ENCODE measurements at places on chromosomes 5 and 9.

GRCh38 chr5:124649491-124650146 lies 96.8 kb downstream of the ZNF608 start:
- DNase-seq, result no peak

DNA sequence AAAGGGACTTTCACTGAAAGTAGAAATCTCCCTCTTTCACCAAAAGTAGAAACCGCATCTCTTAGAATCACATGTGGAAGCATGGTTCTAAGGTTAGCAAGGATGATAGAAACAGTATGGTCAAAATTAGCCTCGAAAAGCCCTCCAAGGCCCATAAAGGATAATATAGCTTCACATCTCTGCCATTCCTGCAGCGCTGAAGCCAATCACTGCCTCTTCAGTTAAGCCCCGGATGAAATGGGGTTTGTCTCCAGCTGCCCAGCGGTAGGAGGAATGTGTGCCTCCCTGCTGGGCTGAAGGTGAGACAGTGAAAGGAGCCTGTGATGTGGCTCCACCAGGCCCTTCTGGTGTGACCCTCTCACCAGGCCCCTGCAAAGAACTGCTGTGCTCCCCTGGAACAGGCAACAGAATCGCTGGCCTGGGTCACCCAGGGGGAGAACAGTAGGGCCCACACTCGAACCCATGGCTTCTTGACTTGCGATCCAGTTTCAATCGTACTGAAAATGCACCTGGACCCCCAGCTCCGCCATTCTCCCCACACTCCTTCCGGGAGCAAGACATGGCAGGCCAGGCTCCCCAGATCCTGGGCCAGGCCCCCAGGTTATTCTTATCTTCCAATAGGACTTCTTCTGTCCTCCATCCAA lies 47.2 kb downstream of the CAMK2A start:
- DNase-seq, result no peak

DNA sequence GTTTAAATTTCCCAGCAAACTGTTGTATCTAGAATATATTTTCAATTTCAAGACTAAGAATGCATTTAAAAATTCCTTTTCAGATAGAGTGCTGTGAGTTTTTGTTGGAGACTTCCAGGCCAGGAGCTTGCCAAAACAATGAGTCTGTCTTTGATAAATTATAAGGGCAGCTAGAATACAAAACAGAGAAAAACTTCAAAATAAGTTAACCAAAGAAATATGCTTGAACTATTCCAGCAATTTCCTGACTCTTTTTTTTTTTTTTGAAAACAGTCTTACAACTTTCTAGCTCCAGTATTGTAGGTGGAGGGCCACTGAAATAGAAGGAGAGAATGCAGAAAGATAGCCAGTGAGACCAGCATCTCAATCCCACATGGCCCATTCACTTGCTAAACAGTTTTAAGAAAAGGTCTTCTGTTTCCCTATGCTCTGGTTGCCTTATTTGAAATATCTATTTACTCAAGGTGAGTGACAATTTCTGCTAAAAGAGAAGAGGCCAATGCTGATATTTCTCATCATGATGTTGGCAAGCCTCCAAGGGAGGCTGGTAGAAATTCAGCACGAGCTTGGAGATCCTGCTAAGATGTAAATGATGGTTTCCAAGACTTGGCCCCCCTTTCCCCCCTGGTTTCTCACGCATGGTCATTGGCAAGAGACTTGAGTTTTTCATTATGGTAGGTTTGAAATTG lies 103.2 kb downstream of the USP20 start:
- DNase-seq, result no peak

- DNase-seq, result no peak
Observed at GRCh38 chr5:7991125-7991821, 122.3 kb downstream of the MTRR start.

- DNase-seq, result no peak
Observed at GRCh38 chr9:127712867-127713266, 2.6 kb downstream of the PTRH1 start.

- no peak for DNase-seq
Observed at GRCh38 chr5:64505769-64506566, at the start of gene RGS7BP. TSS of gene RGS7BP (plus strand) at chr5:64506015. CDS start at chr5:64506625, 610 bp downstream.

GRCh38 chr5:139904816-139905661 lies 109.4 kb downstream of the PSD2 start:
- no peak for DNase-seq

DNA sequence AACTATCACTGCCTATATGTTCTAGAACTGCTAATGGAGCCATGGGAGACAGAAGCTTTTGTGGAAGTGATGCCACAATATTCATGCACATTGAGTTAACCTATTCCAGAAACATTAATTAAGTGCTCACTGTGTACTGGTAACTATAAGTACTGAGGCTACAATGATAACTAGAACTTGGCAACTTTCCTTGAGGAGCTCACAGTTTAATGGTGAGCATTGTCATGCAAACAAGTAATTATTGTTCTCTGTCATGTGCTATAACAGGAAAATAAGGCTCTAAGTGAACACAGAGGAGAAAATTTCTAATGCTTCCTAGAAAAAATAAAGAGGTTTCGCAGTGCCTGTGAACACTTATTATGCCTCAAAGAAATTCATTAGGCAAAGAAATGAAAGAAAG lies 142.2 kb downstream of the BAAT start:
- DNase-seq, result no peak

DNA sequence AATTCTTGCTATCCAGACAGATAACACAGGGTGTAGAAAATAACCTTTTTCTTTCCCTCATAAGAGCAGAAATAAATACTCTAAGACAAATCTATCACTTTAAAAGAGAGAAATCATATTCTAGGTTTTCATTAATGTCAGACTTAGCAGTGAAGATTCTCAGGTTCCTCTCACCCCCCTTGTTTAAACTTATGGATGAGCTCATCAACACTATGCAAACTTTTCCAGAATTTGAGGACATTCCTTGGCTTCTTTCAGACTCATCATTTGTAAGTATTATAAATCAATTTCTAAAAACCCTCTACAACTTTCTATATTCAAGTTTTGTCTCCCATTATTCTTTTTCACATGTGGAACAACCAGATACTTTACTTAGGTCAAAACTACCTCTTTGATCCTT lies 374.9 kb upstream of the TRPC7 start:
- no peak for DNase-seq

DNA sequence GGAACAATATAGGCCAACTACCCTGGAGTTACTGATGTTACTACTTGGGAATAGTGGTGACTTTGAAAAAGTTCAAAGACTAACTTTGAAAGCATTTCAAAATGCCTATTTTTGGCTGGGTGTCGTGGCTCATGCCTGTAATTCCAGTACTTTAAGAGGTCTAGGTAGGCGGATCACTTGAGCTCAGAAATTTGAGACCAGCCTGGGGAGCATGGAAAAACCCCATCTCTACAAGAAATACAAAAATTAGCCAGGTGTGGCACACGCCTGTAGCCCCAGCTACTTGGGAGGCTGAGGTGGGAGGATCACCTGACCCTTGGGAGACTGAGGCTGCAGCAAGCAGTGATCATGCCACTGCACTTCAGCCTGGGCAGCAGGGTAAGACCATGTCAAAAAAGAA lies 105.3 kb downstream of the ARRDC3 start:
- no peak for DNase-seq
